ENCODE measurements at places on chromosomes 3 and 15.
A peak's percentile ranks its signal among the peaks of the same experiment; 100 is the strongest.

GRCh38 chr15:75723847-75724660 lies 11.4 kb upstream of the CSPG4 start:
- peak; percentile 90 for DNase-seq

GRCh38 chr3:2415083-2415482 lies 316.4 kb downstream of the CNTN4 start:
- DNase-seq = no peak

DNA sequence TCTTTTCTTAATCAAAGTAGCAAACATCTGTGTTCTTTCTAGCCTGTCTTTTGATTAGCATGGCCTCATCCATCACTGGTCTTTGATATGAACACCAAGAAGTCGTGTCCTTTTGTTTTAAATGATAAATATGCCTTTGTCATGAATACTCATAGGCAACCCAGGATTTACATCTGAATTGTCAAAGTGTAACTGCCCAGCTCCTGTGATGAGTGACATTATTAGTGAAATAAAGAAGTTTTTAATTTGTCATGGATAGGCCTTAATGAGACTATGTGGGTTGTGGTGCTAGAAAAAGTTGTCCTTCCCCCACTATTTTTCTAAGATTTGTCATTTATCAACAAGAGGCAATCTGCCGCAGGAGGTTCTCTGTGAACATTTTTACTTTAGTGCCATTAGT lies 150.0 kb downstream of the CDIN1 start:
- DNase-seq = no peak

DNA sequence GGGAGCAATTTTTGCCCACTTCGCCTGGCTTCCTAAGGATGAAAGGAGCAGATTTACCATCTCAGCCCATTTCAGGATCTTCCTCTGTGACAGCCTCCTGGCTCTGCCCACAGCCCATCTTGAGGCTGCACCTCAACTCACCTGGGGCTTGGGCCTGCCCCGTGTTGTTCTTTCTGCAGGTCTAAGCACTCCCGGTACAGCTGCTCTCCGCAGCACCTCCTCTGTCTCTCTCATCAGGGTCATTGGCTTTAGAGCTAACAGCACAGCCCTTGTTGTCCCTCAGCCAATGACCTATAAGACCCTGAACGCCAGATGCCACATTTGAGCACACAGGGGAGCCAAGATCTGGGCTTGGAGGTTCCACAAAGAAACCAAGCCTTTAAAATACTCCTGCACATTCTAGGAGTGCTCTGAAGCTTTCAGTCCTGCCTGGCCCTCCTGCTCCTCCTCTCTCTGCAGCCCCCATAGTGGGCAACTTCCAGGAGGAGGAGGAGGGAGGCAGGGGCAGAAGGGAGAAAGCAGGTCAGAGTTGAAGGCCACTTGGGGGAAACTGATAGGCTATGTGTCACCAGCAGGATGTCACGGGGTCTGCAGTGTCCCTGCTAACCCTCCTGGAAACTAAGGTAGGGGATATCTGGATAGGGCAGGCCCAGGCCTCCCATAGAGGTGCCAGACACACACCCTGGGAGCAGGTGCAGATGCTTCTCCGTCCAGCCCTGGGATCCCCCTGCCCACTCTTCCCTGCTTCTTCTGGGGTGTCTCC lies 115.6 kb downstream of the ETFA start:
- no peak for DNase-seq

GRCh38 chr15:101105059-101105891 lies 146.6 kb downstream of the CHSY1 start:
- no peak for DNase-seq

DNA sequence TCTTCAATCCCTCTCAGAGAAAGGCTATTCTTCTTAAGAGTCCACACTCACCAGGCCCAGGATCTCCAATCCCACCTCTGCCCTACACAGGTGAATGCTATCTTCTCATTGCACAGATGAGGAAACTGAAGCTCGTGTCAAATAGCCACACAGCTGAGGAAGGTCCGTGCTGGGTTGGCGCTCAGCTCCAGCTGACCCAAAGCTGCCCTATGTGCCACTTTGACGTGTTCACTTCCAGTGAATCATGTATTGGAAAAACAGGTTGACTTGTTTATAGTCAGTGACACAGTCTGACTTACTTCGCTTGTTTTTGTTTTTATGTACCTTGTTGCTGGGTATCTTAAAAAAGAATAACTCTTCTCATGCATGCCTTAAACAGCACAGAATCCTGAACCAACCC lies 32.4 kb upstream of the ALDH1A3 start:
- no peak for DNase-seq

- peak; percentile 23 for DNase-seq
Measured at GRCh38 chr15:50009634-50010033, 109.4 kb downstream of the ATP8B4 start.

DNA sequence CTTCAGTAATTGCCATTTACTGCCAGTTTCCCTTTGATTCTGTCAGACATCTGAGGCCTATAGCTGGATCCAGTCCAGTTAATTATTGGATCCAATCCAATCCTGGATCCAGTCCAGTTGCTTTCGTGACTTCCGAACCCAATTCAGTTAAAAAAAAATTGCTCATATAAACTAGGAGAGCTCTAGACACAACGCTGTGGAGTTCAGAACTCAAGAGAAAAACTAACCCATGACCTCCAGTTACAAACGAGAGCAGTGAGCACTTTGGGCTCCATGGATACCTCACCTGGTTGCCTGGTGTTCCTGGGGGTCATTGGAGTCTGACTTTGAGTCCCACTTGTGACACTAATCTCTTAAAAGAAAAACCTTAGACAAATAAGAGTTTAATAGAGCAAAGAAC lies 269.8 kb downstream of the THSD4 start:
- DNase-seq = no peak

DNA sequence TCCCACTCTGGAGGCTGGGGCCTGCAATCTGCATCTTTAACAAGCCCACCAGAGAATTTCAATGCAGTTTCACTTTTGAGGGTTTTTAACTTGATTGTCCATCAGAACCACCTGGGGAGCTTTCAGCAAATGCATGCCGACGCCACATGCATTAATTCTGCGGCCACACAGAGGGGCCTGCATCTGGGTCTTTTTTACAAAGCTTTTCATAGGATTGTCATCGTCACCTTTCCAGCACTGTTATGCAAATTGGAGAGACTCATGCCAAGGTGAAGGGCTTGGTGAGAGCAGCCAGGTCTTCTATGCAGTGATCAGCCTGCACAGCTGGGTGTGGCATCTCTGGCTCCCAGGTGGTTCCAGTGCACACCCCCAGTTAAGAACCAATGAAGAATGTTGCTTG lies 143.0 kb upstream of the CTDSPL start:
- no peak for DNase-seq

- DNase-seq = no peak
Measured at GRCh38 chr3:175620093-175620492, 761.0 kb downstream of the NAALADL2 start.

Data from body of pancreas (tissue), 4 donors.